ENCODE measurements at places on chromosomes 12 and 14.

- no peak for DNase-seq
Observed at GRCh38 chr12:27595231-27595642, 71.2 kb downstream of the PPFIBP1 start.

GRCh38 chr12:46455648-46456352 is 83.2 kb upstream of the SLC38A2 start:
- no peak for DNase-seq

DNA sequence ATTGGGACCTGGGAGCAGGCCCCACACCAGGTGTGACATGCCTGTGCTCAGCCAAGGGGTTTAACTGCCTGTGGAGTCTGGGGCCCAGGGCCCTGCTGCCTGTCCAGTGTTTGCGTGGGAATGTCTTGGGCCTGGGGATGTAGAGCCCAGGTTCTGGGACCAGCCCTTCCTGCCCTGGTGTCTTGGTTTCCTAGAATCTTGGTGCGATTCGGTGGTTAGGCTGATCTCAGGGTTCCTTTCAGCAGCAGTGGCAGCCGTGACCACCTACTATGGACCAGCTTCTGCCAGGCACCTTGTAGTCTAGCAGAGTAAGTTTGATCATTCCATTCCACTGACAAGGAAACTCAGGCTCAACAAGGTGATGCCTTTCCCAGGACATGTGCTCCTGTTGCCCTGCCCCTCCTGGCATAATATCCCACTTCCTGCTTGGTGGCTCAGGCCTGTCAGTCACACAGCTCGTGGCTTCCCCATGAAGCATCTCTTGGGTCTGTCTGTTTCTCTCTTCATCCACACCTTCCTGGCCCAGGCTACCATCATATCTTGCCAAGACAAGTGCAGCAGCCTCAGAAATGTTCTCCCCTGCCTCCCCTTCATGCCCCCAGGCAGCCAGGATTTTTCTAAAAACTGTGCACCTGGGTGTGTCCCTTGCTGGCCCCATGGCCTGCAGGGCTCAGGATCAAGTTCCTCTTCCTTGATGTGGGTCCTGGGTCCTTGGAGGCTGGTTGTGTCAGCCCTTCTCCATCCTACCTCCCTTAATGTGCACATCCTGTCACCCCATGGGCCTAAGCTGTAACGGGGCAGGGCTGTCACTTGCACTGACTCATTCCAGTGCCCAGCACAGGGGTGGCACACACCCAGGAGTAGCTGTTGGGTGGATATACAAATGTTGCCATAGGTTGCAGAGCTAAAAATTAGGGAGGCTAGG is 101.6 kb downstream of the SLC25A47 start:
- DNase-seq = no peak

DNA sequence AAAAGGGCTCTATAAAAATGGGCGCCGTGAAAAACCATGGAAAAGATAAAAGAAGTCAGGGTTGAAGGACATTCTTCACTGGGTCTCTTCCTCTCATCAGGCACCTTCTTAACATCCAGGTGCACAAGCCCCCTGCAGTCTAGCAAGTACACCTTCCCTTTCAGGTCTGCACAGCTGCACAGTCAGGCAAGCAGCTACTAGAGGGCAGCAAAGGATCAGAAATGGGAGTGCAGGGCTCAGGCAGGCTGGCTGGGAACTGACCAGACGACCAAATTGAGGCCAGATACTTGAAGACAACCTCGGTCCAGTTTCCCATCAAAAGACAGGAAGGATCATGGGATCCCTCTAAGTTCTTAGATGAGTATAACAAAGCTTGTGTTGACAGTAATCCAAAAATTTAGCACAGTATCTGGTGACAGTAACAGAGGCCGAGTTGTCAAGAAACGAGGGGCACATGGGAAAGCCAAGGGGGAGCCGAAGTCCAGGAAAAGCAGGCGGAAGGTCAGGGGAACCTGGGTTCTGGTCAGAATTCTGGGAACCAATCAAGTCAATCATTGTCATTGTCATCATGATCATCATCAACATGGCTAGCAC is 10.1 kb upstream of the GRIP1 start:
- DNase-seq = no peak

- no peak for DNase-seq
Observed at GRCh38 chr12:13036881-13037280, 7.3 kb upstream of the FAM234B start.

GRCh38 chr14:34620839-34621238 is 9.1 kb downstream of the SNX6 start:
- DNase-seq = no peak

- no peak for DNase-seq
Observed at GRCh38 chr12:116165036-116165425, 112.5 kb downstream of the MED13L start.

GRCh38 chr14:64671591-64671990 is 32.6 kb upstream of the PLEKHG3 start:
- DNase-seq = no peak

GRCh38 chr12:32820376-32820931 is 64.8 kb upstream of the YARS2 start:
- DNase-seq = no peak

DNA sequence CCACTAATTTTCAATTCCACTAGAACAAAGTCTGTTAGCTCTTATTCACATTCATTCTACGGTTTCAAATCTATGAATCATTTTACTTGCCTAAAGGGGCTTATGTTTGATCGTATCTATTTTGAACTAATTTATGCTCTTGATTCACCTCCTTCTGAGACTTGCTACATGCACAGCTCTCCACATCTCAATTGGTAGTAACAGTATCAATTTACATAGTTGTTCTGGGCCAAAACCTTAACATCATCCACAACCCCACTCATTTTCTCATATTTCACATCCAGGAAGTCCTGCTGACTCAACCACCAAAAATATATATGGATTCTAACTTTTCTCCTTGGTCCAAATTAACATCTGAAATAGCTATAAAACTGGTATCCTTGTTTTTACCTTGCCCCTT is 208.6 kb downstream of the RASSF9 start:
- no peak for DNase-seq

GRCh38 chr14:21203470-21204166 is 47.8 kb upstream of the OR5AU1 start:
- DNase-seq = no peak

DNA sequence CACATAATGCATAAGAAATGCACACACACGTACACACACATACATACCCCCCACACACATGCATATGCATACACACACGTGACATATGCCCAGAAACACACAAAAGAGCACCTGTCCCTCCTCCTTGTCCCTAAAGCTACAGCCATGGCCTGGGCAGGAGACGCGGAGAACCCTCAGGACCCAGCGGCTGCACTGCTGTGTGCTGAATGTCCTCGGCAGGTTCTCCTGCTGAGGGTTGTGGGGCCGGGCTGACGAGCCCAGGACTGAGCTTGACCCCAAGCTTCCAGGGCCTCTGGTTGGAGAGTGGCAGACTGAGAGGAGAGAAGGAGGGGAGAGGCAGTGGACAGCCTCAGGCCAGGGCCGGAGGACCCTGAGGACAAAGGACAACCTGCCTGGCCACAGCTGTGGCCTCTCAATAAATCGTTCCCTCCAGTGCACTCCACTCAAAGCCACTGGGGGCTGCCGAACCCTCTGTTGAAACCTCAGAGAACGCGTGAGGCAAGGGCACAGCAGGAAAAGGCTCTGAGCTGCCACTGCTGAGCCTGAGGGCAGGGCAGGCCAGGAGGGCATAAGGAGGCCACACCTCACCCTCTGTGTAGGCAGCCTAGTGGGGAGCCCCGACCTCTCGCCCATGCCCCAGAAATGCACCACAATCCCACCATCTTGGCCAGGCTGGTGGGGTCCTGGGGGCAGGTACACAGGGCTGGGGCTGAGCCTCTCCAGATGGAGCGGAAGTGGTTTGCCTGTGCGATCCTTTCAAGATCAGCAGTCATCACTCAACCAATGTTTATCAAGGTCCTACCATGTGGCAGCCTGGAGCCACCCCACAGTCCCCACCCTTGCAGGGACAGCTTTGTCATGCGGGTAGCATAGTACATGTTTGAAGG is 3.1 kb downstream of the CACNA2D4 start:
- no peak for DNase-seq

DNA sequence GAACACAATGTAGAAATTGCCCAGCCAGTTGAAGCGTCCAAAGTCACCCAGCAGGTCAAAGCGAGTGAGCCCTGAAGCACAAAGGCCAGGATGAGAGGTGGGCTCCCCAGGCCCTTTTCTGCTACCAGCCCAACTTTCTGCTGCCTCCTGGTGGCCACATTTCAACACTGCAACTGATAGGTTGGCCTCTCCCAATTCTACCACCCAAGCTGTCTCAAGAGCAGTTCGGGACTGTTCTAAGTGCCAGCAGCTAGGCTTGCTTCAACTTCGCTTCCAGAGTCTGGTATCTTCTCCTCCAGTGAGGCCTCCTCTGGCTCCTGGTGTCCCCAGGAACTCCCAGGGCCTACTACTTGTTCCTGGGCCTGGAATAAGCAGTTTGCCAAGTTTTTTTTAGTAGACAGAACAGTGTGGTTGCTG is 3.4 kb upstream of the DHH start:
- no peak for DNase-seq

DNA sequence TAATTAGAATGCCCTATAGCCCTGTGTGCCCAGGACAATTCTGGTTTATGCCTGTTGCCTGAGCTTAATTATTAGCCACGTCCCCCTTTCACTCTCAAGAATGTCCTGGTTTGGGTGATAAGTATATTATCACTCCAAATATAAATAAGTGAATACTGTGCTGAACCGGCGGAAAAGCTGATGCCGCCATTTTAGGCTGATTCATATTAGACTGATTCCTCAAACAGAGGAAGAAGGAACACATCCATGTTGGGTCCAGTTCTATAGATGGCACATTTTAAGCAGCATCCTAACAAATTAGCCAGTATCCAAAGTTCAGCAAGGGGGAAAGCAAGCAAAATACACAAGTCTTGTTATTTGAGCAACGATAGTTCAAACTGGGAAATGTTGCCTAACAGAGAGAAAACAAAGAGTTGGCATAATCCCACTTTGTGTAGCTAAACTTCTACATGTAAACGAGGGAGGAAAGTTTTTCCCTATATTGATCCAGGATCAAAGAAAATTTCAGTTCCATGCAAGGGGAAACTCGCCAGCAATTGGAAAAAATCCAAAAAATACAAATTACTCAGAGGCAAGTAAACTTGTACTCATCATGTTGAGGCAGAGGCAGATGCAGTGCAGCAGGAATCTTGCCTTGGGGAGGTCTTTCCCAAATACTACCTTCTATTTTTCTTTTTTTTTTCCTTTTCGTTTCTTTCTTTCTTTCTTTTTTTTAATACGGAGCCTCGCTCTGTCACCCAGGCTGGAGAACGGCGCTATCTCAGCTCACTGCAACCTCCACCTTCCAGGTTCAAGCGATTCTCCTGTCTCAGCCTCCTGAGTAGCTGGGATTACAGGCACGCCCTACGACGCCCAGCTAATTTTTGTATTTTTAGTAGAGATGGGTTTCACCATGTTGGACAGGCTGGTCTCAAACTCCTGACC is 96.2 kb downstream of the ITPR2 start:
- DNase-seq = no peak

DNA sequence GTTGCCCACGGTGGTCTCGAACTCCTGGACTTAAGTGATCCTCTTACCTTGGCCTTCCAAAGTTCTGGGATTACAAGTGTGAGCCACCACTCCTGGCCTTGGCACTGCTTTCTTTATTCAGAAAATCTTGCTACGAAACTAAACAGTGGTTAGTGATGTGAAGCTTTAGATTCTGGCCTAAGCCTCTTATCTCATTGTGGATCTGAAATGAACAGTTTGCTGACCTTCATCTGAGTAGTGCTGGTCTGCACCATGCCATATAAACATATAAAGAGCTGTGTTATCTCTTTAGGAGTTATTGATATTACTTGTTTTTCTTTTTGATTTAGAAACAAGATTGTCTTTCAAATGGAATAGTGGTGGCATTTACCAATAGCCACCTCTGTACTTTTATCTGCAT is 22.6 kb downstream of the SRGAP1 start:
- no peak for DNase-seq

- DNase-seq = no peak
Observed at GRCh38 chr14:34642595-34642994, 12.6 kb upstream of the SNX6 start.

DNA sequence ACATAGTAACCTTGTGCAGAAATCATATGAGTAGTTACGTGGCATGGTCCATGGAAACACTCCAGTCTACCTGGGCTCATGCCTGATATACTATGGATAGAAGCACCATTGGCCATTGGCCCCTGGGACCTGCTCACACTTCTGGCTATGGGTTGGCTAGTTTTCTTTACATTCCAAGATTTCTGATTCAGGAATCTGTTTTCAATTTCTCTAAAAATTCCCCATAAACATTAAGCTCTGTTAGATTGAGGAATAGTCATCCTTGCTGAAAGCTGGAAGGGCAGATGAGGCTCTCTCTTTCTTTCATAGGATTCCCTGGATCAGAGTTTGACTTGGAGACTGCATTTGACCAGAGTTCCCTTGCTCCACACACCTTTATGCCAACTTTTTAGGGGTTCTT is 37.3 kb upstream of the RAP1B start:
- no peak for DNase-seq

DNA sequence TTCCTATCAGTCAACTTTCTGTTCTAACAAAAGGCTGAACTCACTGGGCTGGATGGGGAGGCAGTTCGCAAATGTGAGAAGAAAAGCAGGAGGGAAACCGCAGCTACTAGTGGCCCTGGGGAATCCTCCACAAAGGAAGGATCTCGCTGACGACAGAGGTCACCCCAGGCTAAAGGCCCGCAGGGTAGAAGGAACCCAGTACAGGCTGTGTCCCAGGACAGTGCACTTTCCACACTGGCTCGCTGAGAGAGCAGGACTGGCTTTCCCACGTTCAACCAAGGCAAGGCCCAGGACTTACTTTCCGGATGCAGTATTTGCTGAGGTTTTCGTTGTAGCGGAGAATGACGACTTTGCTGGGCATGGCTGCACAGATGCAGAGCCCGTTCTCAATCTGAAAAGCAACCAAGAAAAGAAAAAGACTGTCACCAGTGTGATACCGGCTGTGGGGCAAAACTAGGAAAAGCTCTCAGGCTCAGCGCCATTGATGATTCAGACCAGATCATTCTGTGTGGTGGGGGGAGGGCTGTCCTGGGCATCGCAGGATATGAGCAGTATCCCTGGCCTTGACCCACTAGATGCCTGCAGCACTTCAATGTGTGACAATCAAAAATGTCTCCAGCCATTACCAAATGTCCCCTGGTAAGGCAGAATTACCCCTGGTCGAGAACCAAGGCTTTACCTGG is 36.3 kb downstream of the PRKAB1 start:
- DNase-seq = peak; percentile 46

DNA sequence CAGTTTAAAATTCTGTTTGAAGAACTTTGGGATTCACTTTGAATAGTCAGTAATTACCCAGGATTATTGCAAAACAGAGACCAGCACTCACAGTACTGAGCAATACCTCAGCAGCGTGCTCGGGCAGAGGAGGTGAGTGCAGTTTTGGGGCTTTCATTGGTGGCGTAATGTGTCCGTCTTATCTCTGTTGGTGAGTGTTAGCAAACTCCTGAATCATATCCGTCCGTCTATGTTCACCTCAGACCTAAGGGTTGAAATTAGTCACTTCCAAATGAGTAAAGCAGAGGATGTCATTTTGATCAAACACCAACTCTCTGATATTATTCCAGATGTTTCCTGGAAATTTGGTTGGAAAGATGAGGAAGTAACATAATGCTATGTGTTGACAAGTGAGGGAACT is 82.8 kb downstream of the BORCS5 start:
- DNase-seq = no peak
